Thymus (tissue), 14 donors: ENCODE measurements at places on chromosomes 13 and 19. TPM values are rescaled to one million over a fixed set of nuclear protein-coding genes. Genes with fewer than 3 reads are reported as not detected.

LRFN3 gene
- polyA plus RNA-seq = 1.6 TPM

CEACAM3 gene
- 1.5 TPM for polyA plus RNA-seq

ZNF556 gene
- 0.16 TPM for polyA plus RNA-seq

ADGRE3 gene
- 0.09 TPM for polyA plus RNA-seq

ZNF177 gene
- polyA plus RNA-seq = 13.8 TPM

IGFLR1 gene
- polyA plus RNA-seq = 67.8 TPM

TMEM190 gene
- 3.4 TPM for polyA plus RNA-seq

SACS gene
- 8.1 TPM for polyA plus RNA-seq

FOXA3 gene
- 0.23 TPM for polyA plus RNA-seq

STARD13 gene
- 2.0 TPM for polyA plus RNA-seq

PSG2 gene
- polyA plus RNA-seq = 0.05 TPM

CRYL1 gene
- 17.5 TPM for polyA plus RNA-seq

ZNF534 gene
- 0.82 TPM for polyA plus RNA-seq

GALP gene
- 0.39 TPM for polyA plus RNA-seq

OR4F17 gene
- not detected for polyA plus RNA-seq

FBXO27 gene
- 9.0 TPM for polyA plus RNA-seq
